Hepatocyte (in vitro differentiated cells): ENCODE measurements at places on chromosomes 12 and 14.

DNA sequence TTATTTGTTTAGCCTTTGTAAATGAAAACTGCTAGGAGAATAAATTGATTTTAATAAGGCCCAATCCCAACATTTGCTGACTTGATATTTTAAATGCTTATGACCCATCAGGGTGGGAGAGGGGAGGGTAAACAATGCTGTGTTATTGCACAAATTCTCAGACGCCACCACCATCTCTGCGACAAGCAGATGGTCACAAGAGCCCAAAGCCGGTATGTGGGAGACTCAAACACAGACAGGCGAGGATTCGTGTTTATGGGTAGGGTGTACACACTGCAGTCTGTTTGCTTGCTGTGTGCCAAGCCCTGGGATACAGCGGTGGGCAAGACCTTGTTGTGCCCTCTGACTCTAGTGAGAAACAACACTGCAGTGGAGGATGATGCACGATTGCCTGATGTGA lies 39.2 kb upstream of the PWP1 start:
- no peak for DNase-seq
- no peaks in the 10 kb centered on the region for H3K36me3 ChIP-seq
- H3K27me3 ChIP-seq, result no peaks in the 10 kb centered on the region
- no peak overlapping the region for H3K4me3 ChIP-seq
- peak overlapping the region; percentile 33 for H3K27ac ChIP-seq
- peaks cover 13% of the 10 kb centered on the region for H3K4me1 ChIP-seq

DNA sequence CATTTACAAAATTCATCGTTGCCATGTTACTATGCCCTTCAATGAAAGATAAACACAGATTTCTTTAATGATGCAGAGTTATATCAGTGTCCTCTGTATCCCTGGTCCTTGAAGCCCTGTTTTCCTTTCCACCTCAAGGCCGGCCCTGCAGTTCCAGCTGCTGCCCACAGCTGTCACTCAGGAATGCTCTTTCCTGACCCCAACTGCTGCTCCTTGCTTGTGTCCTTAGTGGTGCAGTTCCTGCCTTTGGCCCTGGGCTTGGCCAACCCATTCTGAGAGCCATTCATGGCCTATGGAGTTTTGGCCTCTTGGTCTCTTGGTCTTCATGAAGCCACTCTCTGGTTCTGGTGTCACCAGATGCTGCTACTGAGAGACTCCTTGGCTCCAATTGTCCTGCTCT lies 93.1 kb downstream of the GAS2L3 start:
- DNase-seq, result no peak
- no peaks in the 10 kb centered on the region for H3K36me3 ChIP-seq
- H3K27ac ChIP-seq, result no peak overlapping the region
- H3K27me3 ChIP-seq, result no peaks in the 10 kb centered on the region
- H3K4me1 ChIP-seq, result no peaks in the 10 kb centered on the region
- H3K4me3 ChIP-seq, result no peak overlapping the region

- no peak overlapping the region for H3K4me3 ChIP-seq
- H3K36me3 ChIP-seq, result no peaks in the 10 kb centered on the region
- no peaks in the 10 kb centered on the region for H3K4me1 ChIP-seq
- H3K27ac ChIP-seq, result no peak overlapping the region
- H3K27me3 ChIP-seq, result peaks cover 4% of the 10 kb centered on the region
- no peak for DNase-seq
Measured at GRCh38 chr12:30830751-30831150, 76.0 kb upstream of the CAPRIN2 start.

DNA sequence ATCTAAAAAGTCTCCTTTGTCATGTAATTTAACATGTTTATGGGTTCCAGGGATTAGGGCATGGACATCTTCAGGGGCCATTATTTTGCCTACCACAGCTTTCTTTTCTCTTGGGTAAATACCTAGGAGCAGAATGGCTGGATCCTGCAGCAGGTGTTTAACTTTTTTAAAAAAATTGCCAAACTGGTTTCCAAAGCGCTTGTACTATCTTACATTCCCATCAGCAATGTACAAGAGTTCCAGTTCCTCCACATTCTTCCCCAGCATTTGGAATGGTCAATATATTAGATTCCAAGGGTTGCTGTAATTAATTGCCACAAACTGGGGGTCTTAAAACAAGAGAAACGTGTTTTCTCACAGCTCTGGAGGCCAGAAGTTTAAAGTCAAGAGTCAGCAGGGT lies 27.7 kb upstream of the MYL2 start:
- no peaks in the 10 kb centered on the region for H3K4me1 ChIP-seq
- no peak overlapping the region for H3K4me3 ChIP-seq
- H3K27ac ChIP-seq, result no peak overlapping the region
- H3K36me3 ChIP-seq, result no peaks in the 10 kb centered on the region
- no peaks in the 10 kb centered on the region for H3K27me3 ChIP-seq

DNA sequence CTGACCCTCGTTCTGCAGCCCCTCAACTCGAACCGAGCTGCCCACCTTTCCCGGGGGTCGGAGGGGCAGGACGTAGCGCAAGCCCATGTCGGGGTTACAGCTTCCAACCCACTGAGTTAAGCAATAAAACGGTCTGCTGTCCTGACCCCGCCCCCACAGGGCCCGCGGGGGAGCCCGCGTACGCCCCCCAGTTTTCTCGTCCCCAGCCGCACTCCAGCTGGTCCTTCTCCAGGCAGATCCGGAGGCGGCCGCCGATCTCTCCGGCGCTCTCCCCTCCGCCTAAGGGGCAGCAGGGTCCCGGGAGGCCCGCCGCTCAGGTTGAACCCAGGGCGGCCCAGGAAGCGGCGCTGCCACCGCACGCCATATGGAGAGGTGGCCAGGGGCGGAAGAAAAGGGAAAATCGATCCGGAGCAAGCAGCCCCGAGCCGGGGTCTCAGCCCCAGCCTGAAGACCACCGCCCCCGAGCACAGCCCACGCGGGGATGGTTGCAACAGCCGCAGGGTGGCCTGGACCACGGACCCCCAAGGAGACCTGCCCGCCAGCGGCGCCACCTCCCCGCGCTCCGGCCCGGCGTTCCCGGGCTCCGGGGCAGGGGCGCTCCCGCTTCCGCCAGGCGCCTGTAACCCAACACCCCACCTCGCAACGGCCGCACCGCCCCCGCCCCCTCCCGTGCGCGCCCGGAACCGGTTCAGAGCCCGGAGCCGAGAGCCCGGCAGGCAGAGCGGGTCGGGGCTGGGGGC lies 760 bp downstream of the ACTN1 start:
- H3K4me1 ChIP-seq, result peaks cover 35% of the 10 kb centered on the region
- no peaks in the 10 kb centered on the region for H3K27me3 ChIP-seq
- H3K36me3 ChIP-seq, result no peaks in the 10 kb centered on the region
- H3K4me3 ChIP-seq, result peak overlapping the region; percentile 98
- peak overlapping the region; percentile 100 for H3K27ac ChIP-seq

DNA sequence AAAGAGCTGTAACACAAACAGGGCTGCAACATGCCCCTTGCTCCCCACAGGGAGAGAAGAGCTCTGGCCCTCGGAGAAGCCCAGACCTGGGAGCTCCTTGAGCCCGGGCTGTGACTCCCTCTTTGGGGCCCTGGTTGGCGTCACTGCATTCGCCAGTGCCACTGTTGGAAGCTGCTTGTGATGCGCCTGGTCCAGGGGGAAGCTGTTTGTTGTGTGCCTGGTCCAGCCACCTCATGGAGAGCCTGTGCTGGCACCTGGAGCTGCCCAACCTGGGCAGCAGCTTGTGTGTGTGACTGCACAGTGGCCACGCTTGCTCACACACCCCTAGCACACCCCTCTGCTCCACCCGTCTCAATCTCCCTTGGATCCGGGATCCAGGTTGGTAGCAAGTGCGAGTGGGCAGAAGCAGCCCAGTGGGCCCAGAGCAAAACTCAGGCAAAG lies 49.5 kb downstream of the A2M start:
- H3K36me3 ChIP-seq, result no peaks in the 10 kb centered on the region
- H3K4me1 ChIP-seq, result peaks cover 22% of the 10 kb centered on the region
- no peak overlapping the region for H3K4me3 ChIP-seq
- DNase-seq, result no peak
- H3K27me3 ChIP-seq, result no peaks in the 10 kb centered on the region
- H3K27ac ChIP-seq, result peak overlapping the region; percentile 84

- DNase-seq, result peak; percentile 49
- no peak overlapping the region for H3K27ac ChIP-seq
- H3K4me3 ChIP-seq, result peak overlapping the region; percentile 57
- peaks cover 2% of the 10 kb centered on the region for H3K27me3 ChIP-seq
- H3K36me3 ChIP-seq, result no peaks in the 10 kb centered on the region
- peaks cover 8% of the 10 kb centered on the region for H3K4me1 ChIP-seq
Measured at GRCh38 chr12:30796313-30796780, 41.6 kb upstream of the CAPRIN2 start.
